ENCODE measurements at places on chromosomes 6 and 20.

DNA sequence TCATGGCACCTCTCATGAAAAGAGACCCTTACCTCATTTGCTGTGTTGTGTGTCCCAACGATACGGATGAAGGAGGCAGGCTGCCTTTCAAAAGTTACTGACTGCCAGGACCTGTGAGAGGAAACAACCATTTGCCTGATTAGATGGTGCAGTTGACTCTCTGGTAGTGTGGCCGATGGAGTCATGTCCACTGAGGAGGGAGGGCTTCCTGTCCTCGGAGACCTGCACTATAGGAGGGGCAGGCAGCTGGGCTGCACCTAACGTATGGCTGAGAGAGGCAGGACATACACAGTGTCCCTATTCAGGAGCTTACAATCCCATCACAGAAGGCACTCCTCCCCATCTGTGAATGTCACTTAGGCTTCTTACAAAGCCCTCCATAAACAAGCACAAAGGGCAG lies 373.0 kb downstream of the ZFAND3 start:
- DNase-seq: no peak

DNA sequence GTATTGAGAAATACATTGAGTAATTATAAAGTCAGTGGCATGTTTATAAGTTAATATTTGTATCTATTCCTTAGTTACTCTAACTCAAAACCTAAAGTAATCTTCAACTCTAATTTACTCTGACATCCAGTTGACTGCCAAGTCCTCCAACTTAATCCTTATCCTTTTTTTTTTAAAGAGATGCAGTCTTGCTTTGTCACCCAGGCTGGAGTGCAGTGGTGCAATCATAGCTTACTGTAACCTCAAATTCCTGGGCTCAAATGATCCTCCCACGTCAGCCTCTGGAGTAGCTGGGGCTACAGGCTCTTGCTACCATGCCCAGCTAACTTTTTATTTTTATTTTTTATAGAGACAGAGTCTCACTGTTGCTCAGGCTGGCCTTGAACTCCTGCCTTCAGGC lies 24.4 kb downstream of the PTPN1 start:
- DNase-seq: peak; percentile 92

- DNase-seq: peak; percentile 84
Observed at GRCh38 chr20:11204926-11205768, 531.3 kb upstream of the JAG1 start.

GRCh38 chr6:141996823-141997222 lies 135.9 kb upstream of the GJE1 start:
- no peak for DNase-seq

DNA sequence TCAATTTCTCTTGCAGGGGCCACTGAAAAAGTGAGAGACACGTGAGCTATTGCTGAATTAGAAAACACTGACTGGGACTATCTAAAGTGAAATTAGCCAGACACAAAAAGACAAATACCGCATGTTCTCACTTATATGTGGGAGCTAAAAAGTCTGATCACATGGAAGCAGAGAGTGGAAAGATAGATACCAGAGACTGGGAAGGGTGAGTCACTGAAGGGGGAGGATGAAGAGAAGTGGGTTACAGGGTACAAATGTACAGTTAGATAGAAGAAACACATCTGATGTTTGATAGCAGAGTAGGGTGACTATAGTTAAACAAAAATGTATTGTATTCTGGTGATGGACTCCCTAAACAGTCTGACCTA lies 13.4 kb downstream of the CST3 start:
- no peak for DNase-seq

DNA sequence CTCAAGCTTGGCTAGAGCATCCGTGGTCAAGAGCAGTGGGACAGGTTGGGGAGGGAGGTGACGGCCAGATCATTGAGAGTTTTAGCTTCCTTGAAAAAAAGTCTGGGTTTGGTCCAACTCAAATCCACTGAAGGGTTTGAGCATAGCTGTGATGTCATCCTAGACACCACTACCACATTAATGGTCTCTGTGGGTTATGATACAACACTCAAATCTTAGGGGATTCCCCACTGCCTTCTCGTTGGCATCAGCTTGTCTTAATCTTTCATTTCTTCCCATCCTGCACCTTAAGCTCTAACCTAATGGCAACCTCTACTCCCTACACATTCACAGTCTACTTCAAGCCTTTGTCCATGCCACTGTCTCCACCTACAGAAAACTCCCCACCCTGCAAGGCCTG lies 77.3 kb downstream of the BMP6 start:
- DNase-seq: no peak

- DNase-seq: peak; percentile 57
Observed at GRCh38 chr20:62938105-62938888, at the start of gene GID8. Gene GID8 (plus strand): TSS chr20:62938147. CDS start chr20:62941503, 3,356 bp downstream.
